Gastrocnemius medialis (tissue), 4 donors: ENCODE measurements at places on chromosomes 13 and 19.

DNA sequence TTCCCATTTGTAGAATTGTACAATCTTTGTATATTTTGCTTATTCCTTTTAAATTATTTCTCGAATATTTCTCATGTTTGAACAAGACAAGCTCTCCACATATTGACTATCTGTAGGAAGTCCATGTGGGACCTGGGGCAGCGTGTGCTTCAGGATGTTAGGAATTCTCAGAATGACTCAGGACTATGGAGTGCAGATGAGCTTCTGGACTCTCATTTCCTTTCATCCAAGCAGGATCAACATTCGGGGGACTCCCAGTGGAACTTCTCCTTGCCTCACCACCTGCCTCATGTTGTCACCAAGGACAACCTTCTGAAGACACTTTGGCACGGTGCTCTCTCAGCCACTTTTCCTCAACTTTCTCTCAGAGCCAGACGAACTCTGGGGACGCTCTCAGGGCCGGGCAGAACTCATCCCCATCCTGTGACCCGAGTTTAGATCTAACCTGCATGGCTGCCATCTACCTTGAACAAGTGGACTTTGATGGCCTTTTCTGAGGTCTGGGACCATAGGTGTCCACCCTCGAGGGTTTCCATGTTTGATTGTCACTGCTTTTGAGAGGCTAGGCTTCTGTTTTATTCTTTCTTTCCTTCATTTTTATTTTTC is 441.7 kb downstream of the IRS2 start:
- no peak for DNase-seq

GRCh38 chr13:99663908-99664307 is 162.6 kb downstream of the TM9SF2 start:
- no peak for DNase-seq

DNA sequence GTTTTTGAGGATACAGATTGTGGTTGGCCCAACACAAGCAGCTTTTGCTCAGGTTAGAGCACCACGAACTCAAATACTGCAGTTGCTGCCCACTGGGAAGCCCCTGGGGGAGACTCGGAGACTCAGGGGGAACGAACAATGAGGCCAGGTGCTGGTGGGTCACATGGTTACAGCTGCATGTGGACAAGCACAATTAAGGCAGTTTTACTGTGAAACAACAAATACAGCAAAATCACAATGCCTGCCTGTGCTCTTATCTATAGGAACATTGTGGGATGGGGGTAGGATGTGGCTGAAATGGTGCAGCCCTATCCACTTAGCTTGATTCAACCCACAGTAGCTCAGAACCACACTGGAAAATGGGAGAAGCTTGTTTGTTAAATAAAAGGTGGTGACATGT is 119.7 kb upstream of the SPATA13 start:
- no peak for DNase-seq

DNA sequence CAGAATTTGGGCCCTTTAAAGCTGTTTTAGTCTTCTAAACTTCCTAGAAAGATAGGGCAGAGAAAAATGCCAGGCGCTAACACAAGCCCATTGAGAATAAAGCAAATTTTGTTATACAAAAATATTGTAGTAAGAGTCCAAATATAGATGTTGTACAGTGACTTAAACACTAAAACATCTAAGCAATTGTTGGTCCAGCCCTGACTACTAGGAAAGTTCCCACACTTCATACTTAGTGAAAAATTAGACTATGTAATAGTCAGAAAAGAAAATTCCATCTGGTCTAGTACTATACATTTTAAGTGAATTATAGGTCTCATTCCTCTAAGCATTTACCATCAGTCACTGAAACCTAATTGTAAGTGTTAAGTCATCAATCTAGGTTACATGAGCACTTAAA is 1518.3 kb upstream of the SLC10A2 start:
- no peak for DNase-seq

DNA sequence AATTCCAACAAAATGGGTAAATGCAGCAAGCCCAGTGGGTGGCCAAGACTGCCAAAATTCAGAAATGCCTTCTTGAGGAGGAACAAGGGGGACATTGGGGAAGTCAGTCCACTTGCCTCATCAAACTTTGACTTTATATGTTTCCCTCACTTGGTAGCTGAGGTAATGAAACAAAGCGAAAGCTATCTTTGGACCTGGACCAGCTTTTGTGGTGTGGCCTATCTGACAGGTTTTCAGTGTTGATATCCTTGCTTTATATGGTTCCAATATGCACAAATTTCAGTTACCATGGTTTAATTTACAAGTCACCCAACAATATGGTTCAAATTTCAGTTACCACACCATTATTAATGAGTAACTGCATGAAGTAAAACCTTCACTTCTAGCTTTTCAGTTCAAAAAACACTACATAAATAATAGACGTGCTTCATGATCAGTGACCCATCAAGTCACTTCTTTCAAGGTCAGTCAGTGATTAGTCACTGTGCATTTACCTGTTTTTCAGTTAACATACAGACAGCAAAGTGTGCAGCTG is 17.7 kb upstream of the POU4F1 start:
- DNase-seq = no peak

DNA sequence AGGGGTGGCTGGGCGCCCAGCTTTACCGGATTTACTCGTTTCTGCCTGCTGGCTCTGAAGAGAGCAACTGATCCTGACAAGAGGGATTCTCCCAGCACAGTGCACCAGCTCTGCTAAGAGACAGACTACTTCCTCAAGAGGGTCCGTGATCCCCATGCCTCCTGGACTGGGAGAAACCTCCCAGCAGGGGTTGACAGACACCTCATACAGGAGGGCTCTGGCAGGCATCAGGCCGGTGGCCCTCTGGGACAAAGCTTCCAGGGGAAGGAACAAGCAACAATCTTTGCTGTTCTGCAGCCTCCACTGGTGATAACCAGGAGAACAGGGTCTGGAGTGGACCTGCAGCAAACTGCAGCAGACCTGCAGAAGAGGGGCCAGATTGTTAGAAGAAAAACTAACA is 1192.5 kb upstream of the PRR20A start:
- no peak for DNase-seq

- DNase-seq = no peak
These were observed 709.0 kb upstream of the ARGLU1 start for GRCh38 chr13:107276936-107277335.

DNA sequence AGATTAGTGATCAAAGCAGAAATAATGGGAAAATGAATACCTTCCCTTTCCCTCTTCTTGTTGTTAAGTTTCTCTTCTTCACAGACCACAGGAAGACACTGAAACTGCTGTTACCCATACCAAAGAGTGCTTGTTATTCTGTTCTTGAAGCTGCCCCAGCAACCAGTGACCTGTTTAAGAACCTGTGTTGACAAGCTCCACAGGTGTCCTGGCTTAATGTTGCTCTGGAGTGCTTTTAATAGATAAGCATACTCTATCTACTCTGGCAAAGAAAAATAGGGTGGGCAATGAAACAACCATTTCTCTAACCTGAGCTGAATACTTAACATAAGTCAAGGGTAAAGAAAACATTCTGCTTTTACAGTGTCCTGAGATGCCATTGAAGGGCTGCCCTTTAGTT is 506.7 kb upstream of the GPC6 start:
- DNase-seq = no peak

DNA sequence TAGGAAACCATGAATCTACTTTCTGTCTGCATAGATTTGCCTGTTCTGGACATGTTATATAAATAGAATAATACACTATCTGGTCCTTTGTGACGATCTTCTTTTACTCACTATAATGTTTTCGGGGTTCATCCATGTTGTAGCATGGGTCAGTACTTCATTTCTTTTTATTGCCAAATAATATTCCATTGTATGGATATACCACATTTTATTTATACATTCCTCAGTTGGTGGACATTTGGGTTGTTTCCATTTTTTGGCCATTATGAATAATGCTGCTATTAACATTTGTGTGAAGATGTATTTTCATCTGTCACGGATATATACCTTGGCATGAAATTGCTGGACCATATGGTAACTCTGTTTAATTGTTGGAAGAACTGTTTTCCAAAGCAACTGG is 6.8 kb downstream of the BIVM start:
- no peak for DNase-seq
